ENCODE measurements at places on chromosomes 1 and 21.

DNA sequence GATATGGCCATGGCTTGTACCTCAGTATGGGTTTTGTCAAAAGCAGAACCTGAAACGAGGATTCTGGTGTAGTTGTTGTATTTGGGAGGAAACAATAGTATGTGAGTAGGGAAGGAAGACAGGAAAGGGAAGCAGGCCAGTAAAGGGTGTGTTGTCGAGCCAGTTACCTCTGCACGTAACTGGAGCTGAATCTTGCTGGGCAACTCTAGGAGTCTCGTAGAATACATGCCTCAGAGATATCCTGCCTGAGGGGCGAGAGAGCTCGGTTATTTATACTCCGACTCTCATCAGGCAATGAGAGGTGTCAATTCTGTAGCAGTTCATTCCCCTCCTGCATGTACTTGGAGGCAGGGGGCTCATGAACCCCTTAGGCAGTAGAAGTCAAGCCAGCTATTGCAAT is 45.9 kb upstream of the KIF26B start:
- DNase-seq = no peak

GRCh38 chr1:8409606-8410005 is 91.7 kb downstream of the SLC45A1 start:
- DNase-seq = no peak

DNA sequence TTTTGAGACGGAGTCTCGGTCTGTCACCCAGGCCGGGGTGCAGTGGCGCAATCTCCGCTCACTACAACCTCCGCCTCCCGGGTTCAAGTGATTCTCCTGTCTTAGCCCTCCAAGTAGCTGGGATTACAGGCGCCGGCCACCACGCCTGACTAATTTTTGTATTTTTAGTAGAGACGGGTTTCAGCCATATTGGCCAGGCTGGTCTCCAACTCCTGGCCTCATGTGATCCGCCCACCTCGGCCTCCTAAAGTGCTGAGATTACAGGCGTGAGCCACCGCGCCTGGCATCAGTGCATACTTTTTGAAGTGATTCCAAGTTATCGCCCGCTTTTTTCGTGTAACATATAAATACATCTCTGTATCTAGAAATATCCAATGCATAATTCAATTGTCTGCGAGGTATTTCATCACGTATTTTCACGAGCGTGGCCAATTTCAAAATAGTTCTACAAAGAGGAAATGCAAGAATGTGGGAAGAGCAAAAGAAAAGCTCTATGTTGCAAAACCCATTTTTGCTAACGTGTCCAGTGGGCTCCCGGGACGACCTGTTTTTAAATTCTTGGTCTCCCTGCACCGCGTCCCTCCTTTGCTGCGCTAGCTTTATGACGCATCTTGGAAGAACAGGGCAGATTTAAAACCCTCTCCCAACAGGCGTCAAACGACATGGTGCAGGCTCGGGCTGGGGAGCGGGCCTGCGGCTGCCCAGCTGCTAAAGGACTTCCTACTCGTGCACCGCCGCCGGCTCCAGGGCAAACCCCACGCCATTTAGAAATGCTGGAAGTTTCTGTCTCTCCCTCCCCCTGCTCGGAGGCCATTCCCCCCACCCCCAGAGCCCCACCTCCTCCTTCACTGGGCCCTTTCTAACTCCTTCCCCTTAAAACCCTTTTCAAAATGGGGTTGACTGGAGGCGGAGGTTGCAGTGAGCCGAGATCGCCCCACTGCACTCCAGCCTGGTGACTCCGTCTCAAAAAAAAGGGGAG is 923 bp upstream of the IFNGR2 start:
- DNase-seq = no peak

GRCh38 chr21:17428484-17428869 is 84.4 kb upstream of the CXADR start:
- DNase-seq = no peak

DNA sequence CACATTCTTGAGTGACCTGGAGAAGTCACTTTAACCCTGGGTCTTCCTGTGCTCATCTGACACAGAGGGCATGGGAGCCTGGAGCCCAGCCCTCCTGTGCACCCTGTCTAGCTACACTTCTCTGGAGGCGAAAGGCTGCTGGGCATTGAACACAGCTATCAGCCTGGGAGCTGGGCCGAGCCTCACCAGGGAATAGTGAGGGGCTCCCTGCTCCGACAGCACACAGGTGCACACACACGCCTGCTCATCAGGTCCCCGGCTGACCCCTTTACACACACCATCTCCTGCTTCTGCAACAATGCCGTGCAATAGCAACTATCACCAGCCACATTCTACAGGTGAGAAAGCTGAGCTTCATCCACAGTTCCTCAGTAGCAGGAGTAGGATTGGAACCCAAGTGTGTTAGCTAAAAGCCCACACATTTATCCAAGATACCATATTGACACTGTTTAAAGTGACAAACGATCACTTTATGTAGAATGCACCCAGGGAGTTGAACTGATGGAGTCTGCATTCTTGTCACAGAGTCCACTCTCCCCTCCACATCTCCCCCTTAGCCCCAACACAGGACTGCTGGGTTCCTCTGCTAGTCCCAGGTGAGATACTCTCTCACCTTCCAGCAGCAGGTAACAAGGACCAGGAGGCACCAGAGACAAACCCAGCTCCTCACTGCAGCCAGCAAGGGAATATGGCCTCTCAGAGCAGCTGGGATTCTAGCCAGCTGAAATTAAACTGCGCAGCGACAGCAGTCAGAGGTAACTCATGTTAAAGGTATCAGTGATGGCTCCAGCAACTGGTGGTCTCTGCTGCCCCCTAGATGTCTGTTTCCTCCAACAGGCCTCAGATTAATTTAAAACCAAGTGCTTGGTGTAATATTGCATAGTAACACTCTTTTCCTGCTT is 18.3 kb upstream of the CAPN8 start:
- no peak for DNase-seq

DNA sequence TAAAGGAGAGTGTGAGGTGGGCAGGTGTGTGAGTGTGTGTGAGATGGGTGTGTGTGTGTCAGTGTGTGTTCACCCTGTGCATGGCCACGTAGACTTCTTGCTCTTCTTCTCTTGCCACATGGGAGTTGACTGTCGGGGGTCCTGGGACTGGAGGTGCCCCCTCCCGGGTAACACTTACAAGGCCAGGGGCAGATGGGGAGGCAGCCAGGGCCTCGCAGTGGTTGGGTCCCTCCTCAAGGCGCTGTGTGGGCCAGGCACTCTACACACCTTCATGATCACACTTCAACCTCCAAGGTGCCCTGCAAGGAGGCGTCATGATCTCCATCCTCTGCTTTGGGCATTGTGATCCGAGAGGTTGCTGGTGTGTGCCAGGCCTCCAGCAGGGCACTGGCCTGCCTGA is 2.3 kb downstream of the PLA2G2F start:
- DNase-seq = no peak

DNA sequence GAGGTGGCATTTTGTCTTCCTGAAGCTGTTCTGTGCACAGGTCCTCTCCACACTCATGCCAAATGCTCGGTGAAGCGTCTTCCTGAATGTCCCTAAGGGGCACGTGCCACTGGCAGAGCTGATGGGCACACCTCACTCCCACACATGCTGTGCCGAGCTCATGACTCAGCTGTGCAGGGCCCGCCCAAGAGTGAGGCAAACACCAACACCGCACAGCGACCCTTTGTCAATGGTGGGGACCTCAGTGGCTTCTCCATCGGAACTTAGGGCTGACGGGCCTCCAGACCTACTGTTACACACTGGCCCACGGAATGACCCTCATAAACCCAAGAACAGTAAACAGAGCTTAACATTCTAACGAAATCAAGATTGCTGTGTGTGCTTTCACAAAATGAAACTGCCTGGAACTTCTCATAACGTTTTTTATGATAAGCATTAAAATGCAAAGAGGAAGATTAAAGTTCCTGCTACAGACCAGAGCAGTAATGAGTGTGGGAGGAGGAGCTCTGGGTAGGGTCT is 89.3 kb downstream of the SIM2 start:
- no peak for DNase-seq

DNA sequence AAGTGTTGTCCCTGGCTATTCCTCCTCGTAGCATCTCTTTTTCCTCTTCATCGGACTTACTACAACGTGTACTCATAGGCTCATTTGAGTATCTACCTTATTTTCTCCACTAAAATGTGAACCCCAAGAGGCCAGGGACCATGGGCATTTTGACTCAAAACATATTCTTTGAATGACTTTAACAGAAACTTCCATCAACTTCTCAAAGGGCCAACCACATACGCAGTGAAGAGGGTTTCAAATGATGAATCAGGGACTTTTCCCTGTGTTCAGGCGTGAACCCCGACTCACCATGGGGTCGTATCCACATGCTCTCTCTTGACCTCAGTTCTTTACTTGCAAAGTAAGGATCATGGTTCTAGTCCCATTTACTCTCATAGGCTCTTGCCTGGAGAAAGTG is 20.2 kb upstream of the GPR137B start:
- DNase-seq = no peak

GRCh38 chr21:42845296-42845965 is 33.9 kb downstream of the WDR4 start:
- DNase-seq = no peak

DNA sequence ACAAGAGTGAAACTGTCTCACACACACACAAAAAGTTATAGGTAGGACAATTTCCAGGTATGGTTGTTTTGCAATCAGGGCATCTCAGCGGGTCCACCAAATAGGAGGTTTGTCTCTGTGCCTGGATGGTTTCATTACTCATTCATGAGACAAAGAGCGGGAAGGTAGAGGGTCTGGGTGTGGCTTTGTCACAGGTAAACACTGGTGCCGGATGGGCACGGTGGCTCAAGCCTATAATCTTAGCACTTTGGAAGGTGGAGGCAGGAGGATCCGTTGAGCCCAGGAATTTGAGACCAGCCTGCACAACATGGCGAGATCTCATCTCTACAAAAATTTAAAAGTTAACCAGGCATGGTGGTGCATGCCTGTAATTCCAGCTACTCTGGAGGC is 16.3 kb upstream of the ERVH48-1 start:
- no peak for DNase-seq

DNA sequence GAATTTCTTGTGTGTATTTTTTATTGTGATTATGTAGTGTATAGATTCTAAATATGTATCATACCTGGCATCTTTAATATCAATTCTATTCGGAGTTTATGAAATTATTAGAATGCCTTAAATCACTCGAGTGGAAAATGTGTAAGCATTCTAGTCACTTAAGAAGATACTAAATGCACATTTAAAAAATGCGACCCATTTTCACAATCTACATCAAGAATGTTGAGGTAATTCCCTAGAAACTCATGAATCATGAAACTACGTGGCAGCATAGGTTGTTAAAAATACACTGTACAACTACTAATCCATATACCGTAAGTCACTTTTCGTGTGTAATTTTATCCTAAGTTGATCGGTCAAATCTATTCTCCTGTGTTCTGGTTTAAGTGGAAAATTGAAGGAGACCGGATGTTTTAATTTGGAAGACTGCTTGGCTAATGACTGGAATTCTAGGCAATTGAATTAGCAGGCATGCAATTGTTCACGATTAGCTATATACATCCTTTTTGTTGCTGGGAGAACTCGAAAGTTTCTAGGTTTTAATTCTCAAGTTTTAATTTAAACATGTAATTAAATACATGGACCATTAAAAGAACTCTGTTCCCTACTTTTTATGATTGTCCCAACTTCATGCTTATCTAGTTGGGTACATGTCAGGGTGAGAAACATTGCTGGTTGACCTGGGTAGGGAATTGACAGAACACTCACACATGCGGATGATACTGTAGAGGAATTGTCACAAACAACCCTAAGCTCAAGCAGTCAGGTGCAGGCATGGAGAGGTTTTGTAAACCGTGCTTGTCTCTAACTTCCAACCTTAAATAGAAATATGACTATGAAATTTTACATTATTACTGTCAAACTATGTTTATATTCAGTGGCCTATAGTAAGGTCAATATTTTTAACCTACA is 6.6 kb downstream of the ZBTB18 start:
- no peak for DNase-seq

DNA sequence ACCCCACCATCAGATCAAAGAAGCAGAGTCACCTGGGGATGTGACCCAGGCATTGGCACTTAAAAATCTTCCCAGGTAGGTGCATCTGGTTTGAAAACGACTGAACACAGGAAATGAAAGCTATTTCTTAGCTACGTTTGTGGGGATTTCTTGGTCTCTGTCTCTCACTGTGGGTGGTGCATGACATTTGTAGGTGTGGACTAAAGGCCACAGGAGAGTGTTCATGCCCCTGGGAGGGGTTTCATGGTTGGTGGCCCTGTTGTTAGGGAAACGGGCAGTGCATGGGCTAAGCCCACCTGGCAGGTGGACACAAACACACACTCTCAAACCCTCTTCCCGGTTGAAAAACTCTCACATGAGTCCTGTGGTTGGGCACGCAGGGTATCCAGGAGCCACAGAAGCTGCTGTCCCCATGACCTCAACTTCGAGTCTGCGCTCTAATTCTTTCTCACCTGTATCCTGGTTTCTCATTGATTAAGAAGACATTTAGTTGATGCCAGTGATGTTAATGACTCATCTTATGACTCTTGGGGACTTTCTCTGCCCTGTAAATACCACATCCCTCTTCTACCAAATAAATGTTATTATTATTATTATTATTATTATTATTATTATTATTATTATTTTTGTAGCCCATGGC is 119.4 kb downstream of the MRPS6 start:
- DNase-seq = no peak

GRCh38 chr1:156400191-156400935 is 31.4 kb downstream of the RHBG start:
- DNase-seq = no peak

DNA sequence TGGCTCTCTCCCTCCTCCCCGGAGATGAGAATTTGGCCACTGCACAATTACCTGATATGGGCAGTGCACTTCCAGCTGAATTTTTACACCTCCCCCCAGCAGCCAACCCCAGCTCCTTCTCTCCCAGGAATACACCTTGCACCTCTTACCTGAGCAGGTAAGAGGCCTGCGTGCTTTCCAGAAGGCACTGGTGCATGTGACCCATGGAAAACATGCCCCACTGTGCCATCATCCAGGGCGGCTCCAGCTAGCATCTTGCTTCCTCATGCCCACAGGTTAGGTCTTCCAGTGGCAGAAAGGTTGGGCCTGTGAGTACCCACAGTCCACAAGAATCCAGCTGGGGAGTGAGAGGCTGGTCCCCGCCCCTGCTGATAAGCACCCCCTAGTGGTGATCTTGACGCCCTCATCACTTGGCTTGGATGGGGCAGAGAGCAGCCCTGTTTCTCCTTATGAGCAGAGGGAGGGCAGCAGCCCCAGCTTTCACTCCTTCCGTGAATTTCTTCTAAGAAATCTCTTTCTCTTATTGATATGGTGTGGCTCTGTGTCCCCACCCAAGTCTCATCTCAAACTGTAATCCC is 57.8 kb downstream of the EDARADD start:
- no peak for DNase-seq

- DNase-seq = no peak
These were observed 285.0 kb downstream of the SIPA1L2 start for GRCh38 chr1:232344791-232345399.

DNA sequence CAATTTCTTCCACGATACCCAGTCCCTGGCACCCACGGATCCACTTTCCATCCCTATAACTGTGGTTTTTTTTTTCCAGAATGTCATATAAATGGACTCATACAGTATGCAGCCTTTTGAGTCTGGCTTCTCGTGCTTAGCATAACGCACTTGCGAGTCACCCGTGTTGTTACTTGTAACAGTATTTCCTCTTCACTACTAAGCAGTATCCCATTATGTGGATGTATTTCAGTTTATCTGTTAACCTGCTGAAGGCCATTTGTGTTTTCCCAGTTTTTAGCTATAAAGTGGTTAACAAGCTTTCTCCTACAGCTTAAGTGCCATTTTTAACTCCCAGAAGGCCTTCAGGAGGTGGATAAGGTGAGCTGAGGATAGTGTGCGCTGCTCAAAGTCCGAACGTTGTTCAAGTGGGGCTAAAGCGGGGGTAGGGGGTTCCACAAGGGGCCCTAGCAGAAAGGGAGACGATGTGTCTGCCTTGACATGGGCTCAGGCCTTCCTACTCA is 829 bp downstream of the ADAR start:
- DNase-seq = no peak

Data from esophagus squamous epithelium (tissue), 5 donors.